ENCODE measurements at places on chromosomes 2 and 18.

DNA sequence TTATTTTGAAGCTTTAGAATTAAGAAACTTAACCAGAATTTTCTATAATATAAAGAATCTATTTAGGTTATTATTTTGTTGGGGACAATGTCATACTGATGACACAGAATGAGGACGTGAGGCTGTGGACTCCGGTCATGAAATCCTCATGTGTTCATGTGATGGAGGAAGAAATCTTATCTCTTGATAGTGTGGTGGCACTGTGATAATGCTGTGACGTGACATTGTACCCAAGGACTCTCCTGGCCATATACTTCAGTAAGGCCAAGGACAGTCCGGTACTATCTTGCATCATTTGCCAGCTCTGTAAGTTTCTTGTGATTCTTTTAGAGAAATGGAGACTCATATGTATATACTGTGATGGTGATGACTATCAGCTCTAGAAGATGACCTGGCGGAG is 59.1 kb downstream of the SLC9A2 start:
- no peak for DNase-seq

DNA sequence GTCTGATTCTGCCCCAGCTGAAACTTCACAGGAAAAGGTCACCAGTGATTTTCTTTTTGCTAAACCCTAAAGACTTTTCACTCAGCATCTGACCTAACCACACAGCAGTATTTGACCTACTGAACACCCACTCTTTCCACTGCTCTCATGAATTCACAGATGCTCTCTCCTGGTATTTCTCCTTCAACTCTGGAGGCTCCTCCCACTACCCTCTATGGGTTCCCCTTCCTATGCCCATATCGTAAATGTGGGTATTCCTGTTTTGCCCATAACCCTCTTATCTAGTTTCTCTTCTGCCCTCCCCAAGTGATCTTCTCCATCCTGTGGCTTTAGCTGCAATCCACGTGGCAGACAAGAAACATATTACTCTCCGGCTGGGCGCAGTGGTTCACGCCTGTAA is 7.6 kb downstream of the PLEKHM3 start:
- DNase-seq = peak; percentile 94

DNA sequence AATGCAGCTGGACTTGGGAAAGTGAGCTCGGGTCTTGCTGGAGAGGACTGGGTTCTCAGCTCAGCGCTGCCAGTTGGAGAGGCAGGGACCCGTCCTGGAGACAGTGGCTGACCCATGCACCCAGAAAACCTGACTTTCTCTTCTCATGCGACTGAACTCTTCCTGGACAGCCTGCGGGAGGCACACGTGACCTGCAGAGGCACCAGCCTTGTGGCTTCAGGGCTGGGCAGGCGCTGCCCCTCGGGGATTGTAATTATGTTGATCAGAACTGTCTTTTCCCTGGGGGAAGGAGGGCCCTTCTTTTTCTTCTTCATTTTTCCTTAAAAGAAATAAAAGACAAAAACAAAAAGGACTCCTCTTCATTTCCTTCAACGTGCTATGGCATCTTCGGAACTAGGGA is 198.1 kb downstream of the VAPA start:
- no peak for DNase-seq

- no peak for DNase-seq
These were observed 41.6 kb downstream of the FBXO48 start for GRCh38 chr2:68425503-68425902.

DNA sequence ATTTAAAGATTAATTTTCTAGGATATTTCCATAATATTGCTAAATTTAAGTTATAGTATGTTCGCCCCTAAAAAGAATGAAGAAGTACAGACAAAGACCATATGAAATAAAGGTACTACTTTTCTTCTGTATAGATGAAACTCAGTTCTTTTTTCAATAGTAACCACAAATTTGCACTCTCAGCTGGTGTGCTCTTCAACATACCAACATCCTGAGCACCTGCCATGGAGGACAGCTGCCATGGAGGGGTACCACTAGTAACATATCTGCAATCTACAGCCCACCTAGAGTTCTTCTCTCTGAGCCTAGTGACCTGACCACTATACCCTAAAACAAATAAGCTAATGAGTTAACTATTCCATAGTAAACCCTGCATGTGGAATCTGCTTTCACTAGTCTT is 36.8 kb upstream of the ERCC3 start:
- no peak for DNase-seq

GRCh38 chr2:166332106-166332505 is 43.6 kb downstream of the SCN9A start:
- no peak for DNase-seq

- no peak for DNase-seq
These were observed 115.5 kb upstream of the CYP26B1 start for GRCh38 chr2:72263043-72263775.

GRCh38 chr18:58520969-58521368 is 107.9 kb downstream of the ALPK2 start:
- DNase-seq = peak; percentile 68

DNA sequence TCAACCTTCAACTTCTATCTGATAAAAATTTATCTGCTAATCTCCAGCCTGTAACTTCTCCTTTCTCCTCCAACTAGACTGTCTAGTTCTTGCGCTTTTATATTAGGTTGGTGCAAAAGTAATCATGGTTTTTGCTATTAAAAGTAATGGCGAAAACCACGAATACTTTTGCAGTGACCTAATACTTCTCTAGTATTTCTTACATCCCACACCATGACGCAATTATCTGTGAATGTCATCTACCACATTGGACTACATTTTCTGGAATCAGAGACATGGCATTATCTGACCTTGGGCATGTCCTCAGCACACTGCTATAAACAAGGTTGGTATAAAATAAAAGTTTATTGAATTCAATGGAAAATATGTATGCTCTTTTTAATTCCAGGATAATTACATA is 370.2 kb upstream of the LYPD1 start:
- no peak for DNase-seq

GRCh38 chr2:10163498-10164486 is 41.3 kb downstream of the RRM2 start:
- DNase-seq = no peak

DNA sequence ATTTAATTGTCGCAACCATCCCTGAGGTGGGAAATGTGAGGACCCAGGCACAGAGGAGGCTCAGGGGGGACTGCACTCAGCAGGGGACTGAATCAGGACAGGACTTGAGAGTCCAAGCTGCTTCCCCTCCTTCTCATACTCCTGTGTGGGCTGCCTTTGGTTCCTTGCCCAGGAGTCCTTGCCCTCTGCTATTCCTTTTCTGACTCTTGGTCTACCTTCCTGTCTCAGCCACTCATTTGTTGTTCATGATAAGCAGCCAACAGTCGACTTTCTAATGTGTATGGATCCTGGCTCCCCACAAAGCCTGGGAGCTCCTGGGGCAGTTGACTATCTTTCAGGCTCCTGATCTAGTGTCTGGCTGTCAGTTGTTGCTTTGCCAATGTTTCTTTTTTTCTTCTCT is 28.3 kb downstream of the GATA6 start:
- no peak for DNase-seq

DNA sequence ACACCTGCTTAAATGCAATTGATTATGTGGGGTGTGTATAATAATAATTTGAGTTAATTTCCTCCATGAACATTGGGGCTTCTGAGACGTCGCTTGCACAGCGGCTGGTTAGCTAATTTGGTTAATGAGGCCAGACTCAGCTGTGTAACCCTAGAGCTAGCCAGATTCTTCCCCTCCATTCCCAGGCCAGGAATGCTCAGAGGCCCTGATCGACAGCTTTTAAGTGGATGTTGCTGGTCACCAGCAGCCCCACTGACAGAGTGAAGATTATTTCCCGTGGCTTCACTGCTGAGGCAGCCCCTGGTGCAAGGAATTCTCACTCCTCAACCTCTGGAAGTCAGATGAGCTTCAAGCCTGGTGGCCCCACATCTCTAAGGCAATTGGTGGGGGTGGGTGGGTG is 12.4 kb upstream of the EPAS1 start:
- no peak for DNase-seq

DNA sequence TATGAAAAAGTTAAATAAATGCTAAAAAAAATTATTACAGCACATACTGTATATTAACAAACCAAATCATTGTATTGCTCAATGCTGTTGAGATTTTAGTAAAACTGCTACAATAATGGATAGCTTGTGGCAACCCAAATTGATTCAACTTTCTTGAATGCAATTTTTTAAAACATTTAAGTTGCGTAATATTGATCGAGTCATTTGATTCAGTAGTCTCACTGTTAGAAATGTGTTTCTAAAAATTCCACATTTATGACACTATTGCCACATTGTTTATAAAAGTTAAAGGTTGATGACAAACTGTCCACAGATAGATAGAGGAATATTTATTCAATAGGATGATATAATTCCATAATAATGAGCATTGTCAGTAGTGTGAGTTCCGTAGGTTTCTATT is 640.7 kb upstream of the CRIM1 start:
- no peak for DNase-seq

DNA sequence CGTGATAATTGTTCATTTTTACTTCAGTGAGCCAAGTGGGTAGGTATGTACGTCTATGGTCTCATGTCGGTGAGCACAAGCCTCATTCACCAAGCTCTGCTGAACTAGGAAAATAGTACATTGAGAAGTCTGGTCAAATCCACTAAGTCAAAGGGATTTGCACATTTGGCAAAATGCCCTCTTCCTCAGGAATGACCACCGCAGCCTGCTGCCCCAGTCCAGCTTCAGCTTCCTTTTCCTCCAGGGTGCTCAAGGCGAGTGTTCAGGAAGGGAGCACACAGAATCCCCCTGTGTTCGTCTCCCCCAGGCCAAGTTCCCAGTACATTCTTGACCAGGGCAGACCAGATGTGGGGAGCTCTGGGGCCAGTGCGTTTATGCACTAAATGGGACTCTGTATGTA is 23.0 kb downstream of the TCF7L1 start:
- no peak for DNase-seq

- no peak for DNase-seq
These were observed 64.0 kb downstream of the AAK1 start for GRCh38 chr2:69579536-69579935.

GRCh38 chr2:105808423-105809096 is 63.8 kb downstream of the NCK2 start:
- DNase-seq = no peak

DNA sequence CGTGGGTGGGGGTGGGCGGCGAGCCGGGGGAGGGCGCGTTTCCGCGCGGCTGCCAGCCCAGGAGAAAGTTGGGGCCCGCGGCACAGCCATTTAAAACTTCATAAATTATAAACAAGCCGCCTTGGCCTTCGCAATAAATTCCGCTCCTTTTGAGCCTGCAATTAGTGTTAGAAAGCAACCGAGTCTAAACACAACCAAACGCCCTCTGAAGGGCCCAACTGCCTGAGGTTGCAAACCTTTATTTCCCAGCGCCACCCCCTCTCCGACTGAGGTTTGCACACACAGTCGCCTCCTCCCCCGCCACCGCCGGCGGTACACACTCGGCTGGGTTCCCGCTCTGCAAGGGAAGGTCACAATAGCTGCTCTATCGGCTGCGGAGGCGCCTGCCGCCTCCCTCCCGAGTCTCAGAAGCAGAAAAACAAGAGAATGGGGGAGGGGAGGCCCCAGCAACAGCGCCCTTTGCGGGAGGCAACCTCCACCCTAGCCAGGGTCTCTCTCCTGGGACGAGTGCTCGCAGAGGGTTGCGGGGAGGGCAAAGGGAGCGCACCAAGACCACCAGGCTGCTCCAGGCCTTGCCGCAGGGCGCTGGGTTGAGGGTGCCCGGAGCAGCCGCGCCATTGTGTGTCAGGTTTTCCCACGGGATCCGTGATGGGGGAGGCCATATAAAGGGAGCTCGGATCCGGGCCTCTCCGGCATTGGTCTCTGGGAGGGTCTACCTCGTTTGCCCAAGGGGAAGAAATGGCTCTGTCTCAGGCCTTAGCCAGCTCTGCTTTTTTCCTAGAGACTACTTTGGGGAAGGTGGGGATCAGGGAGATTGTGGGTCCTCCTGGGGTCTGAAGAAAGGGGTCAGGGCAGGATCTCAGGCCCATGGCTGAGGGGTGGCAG is 13.4 kb upstream of the HOXD1 start:
- no peak for DNase-seq

GRCh38 chr2:215505044-215505786 is 69.3 kb upstream of the FN1 start:
- peak; percentile 73 for DNase-seq

- DNase-seq = peak; percentile 82
These were observed 335.0 kb upstream of the ACVR2A start for GRCh38 chr2:147509821-147510220.

GRCh38 chr18:79943608-79944125 is 7.8 kb downstream of the SLC66A2 start:
- DNase-seq = no peak

DNA sequence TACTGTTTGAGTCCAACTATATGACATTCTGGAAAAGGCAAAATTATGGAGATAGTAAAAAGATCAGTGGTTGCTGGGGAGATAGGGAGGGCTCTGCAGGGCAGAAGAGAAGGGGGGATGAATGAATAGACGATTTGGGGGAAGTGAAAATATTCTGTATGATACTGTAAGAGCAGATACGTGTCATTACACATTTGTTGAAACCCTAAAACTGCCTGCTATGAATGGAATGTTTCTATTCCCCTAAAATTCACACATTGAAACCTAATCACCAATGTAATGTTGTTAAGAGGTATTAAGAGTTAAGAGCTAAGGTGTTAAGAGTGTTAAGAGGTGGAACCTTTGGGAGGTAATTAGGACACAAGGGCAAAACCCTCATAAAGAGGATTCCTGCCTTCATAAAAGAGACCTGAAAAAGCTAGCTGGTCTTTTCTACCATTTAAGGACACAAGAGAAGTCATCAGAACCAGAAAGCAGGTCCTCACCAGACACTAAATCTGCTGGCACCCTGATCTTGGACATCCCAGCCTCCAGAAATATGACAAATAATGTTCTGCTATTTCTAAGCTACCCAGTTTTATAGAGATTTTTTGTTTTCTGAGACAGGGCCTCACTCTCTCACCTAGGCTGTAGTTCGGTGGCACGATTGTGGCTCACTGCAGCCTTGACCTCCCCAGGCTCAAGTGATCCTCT is 76.2 kb downstream of the ATAD2B start:
- DNase-seq = no peak

- no peak for DNase-seq
These were observed 3.8 kb upstream of the ANKRD53 start for GRCh38 chr2:70974592-70974991.

GRCh38 chr2:68560545-68560944 is 82.8 kb upstream of the PROKR1 start:
- no peak for DNase-seq

DNA sequence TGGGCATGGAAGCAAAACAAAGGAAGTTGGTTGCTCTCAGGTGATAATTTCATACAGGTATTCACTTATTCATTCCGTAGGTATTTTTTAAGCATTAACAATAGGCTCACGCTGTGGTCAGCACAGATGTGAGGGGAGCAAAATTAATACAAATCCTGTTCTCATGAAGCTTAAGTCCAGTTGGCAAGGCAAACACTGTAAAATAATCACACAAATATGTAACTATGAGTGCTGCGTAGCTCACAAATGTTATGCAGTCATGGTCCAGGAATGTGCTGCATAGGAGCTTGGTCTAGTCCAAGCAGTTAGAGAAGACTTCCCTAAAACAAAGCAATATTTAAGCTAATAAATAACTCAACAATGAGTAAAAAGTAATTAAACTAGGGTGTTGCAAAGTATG is 23.9 kb downstream of the SP5 start:
- no peak for DNase-seq

GRCh38 chr2:70561893-70562292 is 8.3 kb upstream of the TGFA start:
- DNase-seq = no peak

- DNase-seq = no peak
These were observed 80.0 kb upstream of the CPO start for GRCh38 chr2:206859330-206859739.
